Renal cortical epithelial cell (primary cell): ENCODE measurements at places on chromosomes 4 and X. TPM values are rescaled to one million over a fixed set of nuclear protein-coding genes. Genes with fewer than 3 reads are reported as not detected.

MAGEA2B gene
- total RNA-seq, result not detected in 2 replicates

XAGE1A gene
- not detected in 2 replicates for total RNA-seq

SPANXB1 gene
- total RNA-seq, result not detected in 2 replicates

PASD1 gene
- total RNA-seq, result not detected in 2 replicates

RTL9 gene
- 0.15 TPM in 1 of 2 replicates, not detected in the other for total RNA-seq

BGN gene
- total RNA-seq, result 0.17 and 6.0 TPM in 2 replicates

PNCK gene
- 0.75 TPM in 1 of 2 replicates, not detected in the other for total RNA-seq

MAGEA1 gene
- not detected in 2 replicates for total RNA-seq

DNA sequence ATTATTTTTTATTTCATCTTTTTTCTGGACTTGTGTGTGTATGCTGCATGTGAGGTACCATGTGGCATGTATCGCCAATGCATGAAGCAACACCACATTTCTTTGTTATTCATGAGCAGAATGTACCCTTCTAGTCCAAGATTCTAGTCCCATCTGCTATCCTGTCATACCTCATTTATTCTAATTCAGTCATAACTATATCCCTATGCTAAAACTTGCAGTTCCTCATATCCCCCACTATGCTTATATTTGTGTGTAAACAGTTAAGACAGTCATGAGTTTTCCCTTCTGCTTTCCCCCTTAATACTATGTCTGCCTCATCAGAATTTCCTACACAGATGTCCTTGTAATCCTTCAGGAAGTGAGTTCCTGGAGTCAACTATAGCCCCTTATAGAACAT, 19.7 kb downstream of the OCRL start:
- no peak for DNase-seq

GRCh38 chr4:152290366-152290921, 245.4 kb downstream of the FBXW7 start:
- DNase-seq, result no peak

GRCh38 chr4:3518941-3519340, 13.3 kb downstream of the LRPAP1 start:
- no peak for DNase-seq

DNA sequence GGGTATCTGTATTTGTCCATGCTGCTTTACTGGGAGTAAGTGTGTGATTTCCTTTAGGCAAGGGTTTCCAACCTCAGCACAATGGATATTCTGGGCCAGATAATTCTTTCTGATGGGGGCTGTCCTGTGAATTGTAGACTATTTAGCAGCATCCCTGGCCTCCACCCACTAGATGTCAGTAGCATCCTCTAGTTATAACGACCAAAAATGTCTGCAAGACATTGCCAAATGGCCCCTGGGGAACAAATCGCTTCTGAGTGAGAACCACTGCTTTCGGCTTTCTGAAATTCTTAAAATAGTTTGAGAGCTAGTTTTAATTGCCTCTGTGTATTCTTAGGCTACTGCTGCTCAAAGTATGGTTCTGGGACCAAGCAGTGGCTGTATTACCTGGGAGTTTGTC, 81.2 kb upstream of the GPM6B start:
- no peak for DNase-seq

GRCh38 chr4:72966652-72967051, 102.9 kb downstream of the COX18 start:
- no peak for DNase-seq

DNA sequence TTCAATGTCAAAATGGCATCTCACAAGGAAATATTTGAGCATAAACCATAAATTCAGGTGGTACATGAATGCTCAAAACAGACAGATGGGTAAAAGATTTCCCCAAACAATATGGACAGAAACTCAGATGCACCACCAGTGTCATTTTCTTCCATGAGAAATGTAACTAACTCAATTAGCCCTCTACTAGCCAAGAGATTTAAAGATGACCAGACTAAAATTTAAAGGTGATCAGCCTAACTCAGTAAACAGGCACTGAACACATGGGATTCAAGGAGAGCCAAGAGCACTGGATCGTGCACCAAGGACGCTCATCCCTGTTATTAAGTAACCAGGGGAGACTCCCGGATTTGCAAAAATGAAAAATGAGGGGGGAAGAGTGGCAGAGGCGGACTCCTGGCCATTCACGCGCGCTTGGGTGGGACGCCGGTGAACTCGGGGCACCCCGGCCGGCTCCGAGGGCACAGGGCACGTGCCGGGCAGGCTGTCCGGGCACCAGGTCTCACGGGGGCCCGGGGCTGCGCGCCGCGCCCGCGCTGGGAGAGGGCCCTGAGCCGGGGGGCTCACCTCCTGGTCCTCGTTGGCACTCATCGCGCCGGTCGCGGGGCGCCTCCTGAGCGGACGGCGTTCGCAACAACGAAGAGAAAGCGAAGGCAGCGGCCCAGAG, 490 bp downstream of the RWDD4 start:
- DNase-seq, result peak; percentile 41

GRCh38 chrX:44157858-44158257, 184.7 kb upstream of the NDP start:
- no peak for DNase-seq

GRCh38 chrX:10157543-10157942, 768 bp downstream of the CLCN4 start:
- DNase-seq, result no peak

DNA sequence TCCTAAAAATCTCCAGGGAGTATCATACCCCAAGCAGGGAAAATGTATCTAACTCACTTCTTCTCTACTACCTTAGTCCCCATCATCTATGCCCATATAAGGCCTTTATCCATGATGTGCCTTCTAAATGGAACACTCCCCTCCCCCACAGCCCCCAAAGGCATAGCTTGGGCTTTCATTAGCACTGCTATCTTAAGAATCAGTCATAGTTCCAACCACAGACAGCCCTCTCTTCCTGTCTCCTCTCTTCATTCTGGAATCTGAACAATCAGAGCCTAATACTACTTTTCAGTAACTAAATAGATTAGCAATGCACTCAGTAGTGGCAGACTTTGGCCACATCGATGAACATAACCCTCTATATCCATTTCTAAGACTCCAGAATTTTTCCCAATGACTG, 313.2 kb upstream of the DKK2 start:
- DNase-seq, result peak; percentile 66

- DNase-seq, result no peak
Observed at GRCh38 chrX:104288961-104289360, 34.2 kb upstream of the ESX1 start.

GRCh38 chr4:78432896-78433295, 118.7 kb upstream of the ANXA3 start:
- DNase-seq, result peak; percentile 86

GRCh38 chr4:69038582-69038981, 57.7 kb upstream of the UGT2B7 start:
- DNase-seq, result no peak

DNA sequence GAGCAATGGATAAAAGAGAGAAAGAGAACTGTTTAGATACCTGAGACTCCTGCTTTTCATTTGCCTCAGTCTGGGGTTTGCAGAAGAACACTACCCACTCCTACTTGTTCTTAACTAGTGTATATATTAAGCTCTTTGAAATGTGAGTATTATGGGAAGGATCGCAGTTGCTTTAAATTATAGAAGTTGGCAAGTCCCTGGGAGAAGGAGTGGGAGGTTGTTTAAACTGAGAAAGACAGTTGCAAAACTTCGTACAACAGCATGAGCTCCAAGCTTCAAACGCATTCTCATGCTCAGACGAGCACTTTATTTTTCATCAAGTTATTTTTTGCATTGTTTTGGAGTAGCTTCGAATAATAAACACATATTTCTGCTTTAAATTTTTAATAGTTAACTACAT, 88.1 kb upstream of the C1QTNF7 start:
- no peak for DNase-seq

GRCh38 chrX:9515973-9516538, 51.2 kb downstream of the TBL1X start:
- no peak for DNase-seq

DNA sequence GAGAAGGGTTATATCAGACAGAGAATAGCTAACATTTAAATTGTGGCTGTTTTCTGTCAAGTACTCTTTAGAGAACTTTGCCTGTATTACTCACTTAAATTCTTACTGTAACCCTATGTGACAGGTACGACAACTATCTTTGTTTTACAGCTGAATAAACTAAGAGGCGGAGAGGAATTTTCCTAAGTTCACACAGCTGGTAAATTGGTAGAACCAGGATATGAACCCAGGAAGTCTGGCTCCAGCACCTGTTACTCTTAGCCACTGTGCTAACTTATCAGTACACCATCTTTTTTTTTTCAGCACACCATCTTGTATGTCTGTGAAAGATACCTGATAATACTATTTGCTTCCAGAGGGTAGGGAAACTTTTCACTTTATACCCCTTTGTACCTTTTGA, 2.0 kb upstream of the SYP start:
- DNase-seq, result no peak

DNA sequence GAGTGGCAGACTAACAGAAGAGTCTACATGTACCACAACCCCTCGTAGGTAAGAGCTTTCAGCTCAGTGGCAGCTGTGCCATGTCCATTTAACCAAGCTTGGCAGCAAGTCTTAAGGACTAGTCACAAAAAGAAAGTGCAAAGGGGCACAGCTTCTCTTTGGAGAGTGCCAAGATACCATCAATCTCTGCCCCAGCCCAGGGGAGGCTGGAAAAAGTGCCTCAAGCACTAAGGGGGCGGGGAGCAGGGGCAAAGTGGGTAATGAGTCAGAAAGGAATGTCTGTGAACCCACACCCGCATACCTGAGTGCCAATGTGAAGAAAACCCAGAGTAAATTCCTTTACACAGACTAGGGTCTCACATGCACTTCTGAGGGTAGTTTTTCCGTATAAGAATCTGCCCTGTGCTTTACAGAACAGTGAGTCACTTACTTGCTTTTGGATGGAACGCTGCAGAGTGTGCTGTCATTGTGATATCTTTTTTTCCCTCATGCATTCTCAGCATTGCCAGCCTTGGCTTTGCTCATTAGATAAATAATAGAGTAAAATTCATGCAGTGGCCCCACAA, 219.8 kb downstream of the ZNF674 start:
- DNase-seq, result peak; percentile 97

GRCh38 chrX:39063702-39064101, 262.4 kb downstream of the MID1IP1 start:
- DNase-seq, result no peak

- DNase-seq, result no peak
Observed at GRCh38 chr4:40311811-40312346, 23.3 kb upstream of the CHRNA9 start.
